Activated CD4-positive, alpha-beta T cell treated with anti-CD3 and anti-CD28 coated beads, Interleukin-2, amount 50 U/mL, for 1 hour (primary cell): ENCODE measurements at places on chromosomes 7 and 10.

- DNase-seq = no peak
These were observed 201.8 kb downstream of the GLRX3 start for GRCh38 chr10:130337696-130338635.

- DNase-seq = no peak
These were observed 24.8 kb upstream of the FFAR4 start for GRCh38 chr10:93541402-93542357.

GRCh38 chr7:43362652-43363034 is 220.3 kb upstream of the STK17A start:
- DNase-seq = no peak

- DNase-seq = no peak
These were observed 290.3 kb upstream of the NFE2L3 start for GRCh38 chr7:25861601-25862260.

DNA sequence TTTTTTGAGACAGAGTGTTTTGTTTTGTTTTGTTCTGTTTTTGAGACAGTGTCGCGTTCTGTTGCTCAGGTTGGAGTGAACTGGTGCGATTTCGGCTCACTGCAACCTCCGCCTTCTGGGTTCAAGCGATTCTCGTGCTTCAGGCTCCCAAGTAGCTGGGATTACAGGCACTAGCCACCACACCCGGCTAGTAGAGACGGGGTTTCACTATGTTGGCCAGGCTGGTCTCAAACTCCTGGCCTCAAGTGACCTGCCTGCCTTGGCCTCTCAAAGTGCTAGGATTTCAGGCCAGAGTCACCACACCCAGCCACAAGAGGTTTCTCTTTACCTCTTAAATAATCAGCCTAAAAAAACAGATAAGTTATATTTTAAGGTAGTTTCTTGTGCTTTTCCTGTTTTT is 8.7 kb upstream of the ARHGAP12 start:
- no peak for DNase-seq

DNA sequence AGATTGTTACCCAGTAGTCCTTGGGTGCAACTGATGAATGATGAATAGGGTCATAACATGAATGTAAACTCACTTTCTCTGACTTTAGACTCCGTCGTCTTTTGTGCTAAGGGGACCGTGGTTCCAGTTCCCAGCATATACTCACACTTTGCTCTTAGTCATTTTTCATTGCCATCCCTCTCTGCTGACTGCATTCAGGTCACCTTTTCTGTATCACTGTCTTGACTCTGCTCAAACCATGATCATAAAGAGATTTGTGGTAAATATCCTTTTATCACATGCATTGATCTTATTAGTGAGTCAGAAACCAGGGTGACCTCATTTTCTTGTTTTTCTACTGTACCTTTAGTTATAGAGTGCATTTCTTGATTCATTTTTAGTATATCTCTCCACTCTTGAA is 141.1 kb upstream of the AGR3 start:
- DNase-seq = no peak
